NCI-H1105 (cell line): ENCODE measurements at places on chromosomes 2 and 18.

GRCh38 chr2:215499331-215499730, 63.5 kb upstream of the FN1 start:
- DNase-seq: no peak

- DNase-seq: no peak
Measured at GRCh38 chr18:43671431-43671830, 394.1 kb upstream of the SYT4 start.

GRCh38 chr2:146209842-146210275, 1635.0 kb upstream of the ACVR2A start:
- no peak for DNase-seq

- no peak for DNase-seq
Measured at GRCh38 chr2:178317811-178318210, 123.5 kb downstream of the OSBPL6 start.

GRCh38 chr2:159840616-159841015, 42.6 kb upstream of the CD302 start:
- DNase-seq: no peak

DNA sequence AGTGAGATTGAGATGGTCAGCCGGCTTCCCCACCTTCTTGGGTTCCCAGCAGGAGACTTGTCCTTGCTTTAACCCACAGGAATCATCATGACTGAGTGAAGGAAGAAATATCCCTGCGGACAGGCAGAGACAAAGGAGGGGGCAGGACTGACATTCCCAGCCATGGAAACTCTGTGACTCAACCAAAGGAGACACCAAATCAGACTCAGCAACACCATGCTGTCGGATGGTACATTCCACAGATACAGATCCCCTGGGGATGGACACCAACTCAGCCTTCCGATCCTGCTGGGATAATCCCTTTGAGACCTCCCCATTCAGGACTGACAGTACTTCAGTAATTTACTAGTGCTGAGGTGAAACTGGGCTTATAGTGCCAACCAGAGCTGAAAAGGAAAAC, 518.3 kb downstream of the XIRP2 start:
- DNase-seq: no peak
